ENCODE measurements at places on chromosomes 2 and 18.

DNA sequence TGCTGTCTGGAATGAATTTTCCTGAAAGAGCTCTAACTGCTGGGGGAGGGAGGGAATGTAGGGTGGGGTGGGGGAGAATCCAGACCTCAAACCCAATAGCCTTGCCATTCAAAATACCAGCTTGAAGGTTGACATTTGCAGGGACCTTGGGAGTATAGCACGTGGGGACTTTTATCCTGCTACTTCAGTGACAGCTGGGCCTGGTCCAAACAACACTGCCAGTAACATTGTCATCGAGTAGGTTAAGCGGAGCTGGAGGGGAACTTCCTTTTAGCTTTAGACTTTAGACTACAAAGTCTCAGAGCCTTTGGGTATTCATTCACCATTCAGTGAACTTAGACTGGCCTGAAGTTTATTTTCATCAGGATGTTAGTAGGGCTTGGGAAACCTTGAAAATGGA, 248.7 kb downstream of the MEIS1 start:
- no peak for DNase-seq

- DNase-seq = no peak
Measured at GRCh38 chr2:26726228-26726627, 33.7 kb downstream of the KCNK3 start.

- no peak for DNase-seq
Measured at GRCh38 chr2:204018717-204019116, 82.2 kb downstream of the ICOS start.

GRCh38 chr2:62998949-62999348, 51.7 kb upstream of the OTX1 start:
- no peak for DNase-seq

- DNase-seq = no peak
Measured at GRCh38 chr18:39168723-39169122, 1603.1 kb upstream of the CELF4 start.

- DNase-seq = no peak
Measured at GRCh38 chr2:36570416-36570815, 27.6 kb downstream of the FEZ2 start.

GRCh38 chr2:61478086-61478485, 7.2 kb upstream of the USP34 start:
- DNase-seq = no peak
